RPMI8226 (cell line): ENCODE measurements at places on chromosomes 16 and 17.

- DNase-seq: no peak
Observed at GRCh38 chr17:46994993-46995392, 15.9 kb upstream of the RPRML start.

- DNase-seq: peak; percentile 94
Observed at GRCh38 chr16:2968368-2968737, 795 bp upstream of the PAQR4 start.

DNA sequence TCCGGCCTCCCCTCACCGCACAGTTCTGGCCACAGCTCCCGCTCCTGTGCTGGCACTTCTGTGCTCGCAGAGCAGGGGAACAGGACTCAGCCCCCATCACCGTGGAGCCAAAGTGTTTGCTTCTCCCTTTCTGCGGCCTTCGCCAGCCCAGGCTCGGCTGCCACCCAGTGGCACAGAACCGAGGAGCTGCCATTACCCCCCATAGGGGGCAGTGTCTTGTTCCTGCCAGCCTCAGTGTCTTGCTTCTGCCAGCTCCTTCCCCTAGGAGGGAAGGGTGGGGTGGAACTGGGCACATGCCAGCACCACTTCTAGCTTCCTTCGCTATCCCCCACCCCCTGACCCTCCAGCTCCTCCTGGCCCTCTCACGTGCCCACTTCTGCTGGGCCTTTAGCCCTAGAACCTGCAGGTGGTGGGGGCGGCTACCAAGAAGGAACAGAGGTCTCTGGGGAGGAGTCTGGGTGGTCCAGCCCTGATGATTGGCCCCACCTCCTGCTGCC lies 645 bp upstream of the ELMO3 start:
- no peak for DNase-seq

DNA sequence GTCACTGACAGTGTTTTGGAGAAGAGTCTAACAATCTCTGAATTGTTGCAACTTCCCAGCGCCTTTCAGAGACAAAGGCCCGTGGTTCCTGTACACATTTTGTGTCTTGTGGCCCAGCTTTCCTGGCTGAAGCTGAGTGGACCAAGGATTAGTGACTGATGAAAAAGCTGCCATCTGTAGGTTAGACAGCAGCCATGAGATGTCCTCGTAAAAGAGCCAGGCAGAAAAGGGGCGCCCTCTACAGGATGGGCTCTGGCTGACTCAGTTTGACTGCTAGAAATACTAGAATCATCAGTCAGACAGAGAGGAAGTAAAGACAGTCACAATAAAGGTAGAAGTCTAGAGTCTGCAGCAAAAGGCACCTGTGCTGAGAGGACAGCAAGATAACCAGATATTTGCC lies 26.5 kb upstream of the NF1 start:
- DNase-seq: peak; percentile 69

DNA sequence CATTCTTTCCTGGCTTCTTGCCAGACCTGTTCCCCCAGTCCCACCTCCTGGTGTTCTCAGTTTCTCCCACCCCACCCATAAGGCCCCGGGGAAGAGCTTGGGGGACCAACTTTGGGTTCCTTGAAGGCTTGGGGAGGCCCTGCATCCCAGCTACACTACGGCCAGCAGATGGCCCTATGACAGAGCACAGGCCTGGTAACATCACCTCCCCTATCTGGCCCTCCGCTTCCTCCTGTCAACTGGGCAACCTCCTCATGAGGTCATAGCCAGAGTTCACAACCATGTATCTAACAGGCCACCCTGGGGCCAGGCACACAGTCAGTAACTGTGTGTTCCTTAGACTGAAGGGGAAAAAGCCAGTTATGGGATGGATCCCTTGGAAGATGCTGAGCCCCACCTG lies 31.4 kb downstream of the MYO15A start:
- peak; percentile 59 for DNase-seq

GRCh38 chr16:67661101-67661761 lies 471 bp downstream of the PARD6A start:
- DNase-seq: no peak

- DNase-seq: no peak
Observed at GRCh38 chr16:82389956-82390650, 220.1 kb upstream of the MPHOSPH6 start.
